ENCODE measurements at places on chromosomes 2 and 18.

GRCh38 chr2:233794128-233794658, 16.1 kb downstream of the MROH2A start:
- DNase-seq, result no peak

DNA sequence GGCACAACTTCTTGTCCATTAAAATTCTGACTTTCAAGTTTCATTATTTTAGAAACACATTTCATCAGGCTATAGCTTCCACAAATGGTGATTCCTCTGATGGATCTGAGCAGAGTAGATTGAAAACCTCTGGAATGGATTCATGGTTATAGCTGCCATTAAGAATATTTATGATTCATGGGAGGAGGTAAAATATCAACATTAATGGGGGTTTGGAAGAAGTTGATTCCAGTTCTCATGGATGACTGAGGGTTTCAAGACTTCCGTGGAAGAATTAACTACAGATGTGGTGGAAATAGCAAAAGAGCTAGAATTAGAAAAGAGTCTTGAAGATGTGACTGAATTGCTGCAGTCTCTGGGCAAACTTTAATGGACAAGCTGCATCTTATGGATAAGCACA, 797.4 kb downstream of the SUCLG1 start:
- DNase-seq, result no peak

- DNase-seq, result no peak
These were observed 22.9 kb downstream of the SOCS6 start for GRCh38 chr18:70311726-70312125.

DNA sequence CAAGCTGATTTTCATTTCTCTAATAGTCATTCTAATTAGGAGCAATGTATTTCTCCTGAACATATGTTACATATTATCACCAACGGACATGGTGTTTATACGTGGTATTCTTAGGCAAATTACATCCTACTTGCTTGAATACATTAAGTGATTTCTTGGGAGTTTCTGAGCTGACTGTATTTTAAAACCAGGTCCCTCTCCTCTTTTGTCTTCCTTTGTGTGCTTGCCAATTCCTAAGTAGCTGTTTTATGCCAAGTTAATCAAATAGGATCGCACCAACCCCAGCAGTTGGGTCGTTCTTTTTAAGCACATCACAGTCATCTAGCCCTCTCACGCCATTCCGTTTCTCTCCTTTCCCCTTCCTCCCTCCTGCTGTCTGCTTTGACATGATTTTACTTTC, 75.4 kb upstream of the MAP2 start:
- no peak for DNase-seq

DNA sequence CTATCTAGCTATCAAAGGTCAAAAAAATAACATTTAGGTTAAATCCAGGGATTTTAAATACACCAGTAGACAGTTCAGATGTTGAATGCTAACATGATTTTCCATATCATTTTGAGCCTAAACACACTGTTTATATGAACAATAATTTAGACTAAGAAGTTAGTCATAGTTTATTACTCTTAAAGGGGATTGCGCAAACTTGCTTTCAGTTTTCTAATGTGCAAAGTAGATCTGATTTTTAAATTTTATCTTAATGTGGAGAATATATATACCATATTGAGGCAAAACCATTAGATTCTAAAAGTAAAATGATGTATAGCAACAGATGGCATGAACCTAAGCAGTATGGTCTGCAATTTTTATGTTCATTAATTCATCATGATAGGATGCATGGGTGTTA, 76.6 kb downstream of the CDH7 start:
- DNase-seq, result no peak

- DNase-seq, result no peak
These were observed 2.5 kb downstream of the MPPE1 start for GRCh38 chr18:11905613-11906012.

DNA sequence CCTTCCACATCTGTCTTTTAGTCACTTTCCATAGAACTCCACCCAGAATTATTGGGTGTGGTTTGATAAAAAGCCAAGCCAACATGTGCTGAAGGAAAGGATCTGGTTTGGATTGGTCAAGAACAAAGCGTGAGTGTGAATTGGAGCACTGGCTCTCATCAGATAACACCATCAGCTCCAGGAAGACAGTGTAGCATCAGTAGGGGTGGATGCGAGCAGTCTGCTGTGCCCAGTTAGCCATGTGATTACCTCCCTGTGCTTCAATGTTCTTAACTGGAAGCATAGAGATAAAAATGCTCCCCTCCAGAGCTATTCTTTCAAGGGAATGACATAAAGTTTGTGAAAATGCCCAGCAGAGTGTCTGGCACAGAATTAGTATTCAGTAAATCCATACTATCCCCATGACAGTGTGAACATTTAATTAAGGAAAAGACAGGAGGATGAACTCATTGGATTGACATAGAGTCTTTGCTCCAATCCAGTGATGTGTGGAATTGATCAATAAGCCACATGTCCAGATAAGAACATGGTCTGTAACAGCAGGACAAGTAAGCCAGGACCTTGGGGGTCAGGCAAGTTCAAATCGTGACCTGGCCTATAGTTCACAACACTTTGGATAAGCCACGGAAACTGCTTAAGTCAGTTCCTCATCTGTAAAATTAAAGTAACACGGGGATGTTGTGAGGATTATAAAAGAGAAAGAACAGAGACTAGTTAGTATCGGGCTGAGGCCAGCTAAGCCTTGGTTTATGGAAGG, 68.0 kb downstream of the FAM124B start:
- no peak for DNase-seq

DNA sequence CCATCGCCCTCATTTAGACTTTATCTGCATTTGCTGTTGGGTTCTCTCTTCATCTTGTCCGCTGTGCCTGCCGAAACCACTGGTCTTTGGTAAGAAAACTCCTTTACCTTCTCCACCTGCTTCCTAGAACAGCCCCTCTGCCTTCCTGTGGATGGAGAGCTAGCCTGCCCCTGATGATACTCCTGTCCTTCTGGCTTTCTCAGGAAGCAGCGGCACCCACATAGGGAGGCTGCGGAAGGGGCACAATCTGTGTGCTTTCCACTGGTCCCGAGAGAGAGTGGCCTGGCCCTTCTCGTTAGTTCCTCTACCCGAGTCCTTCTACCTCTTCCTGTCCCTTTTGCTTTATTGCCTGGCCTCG, 80.3 kb upstream of the RBM44 start:
- no peak for DNase-seq

GRCh38 chr2:149720615-149721014, 133.0 kb upstream of the MMADHC start:
- DNase-seq, result no peak

- no peak for DNase-seq
These were observed 112.5 kb upstream of the CXCR4 start for GRCh38 chr2:136230464-136230863.

DNA sequence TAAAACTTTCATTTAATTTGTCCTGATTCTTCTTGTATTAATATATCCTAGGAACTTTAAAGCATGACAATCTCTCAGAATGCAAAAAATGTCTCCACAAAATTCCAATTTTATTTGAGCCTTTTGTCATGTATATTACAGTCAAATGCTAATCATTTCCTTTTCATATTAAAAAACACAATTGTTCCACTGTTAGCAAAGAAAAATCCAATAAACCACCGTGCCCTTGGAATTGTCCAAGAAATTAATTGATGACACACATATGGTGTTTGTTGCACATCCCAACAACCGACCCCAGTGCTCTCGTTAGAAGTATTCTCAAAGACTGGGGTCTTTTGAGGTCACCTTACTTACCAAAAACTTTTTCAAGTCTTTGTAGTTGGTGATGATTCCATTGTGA, 28.1 kb downstream of the GFPT1 start:
- no peak for DNase-seq

DNA sequence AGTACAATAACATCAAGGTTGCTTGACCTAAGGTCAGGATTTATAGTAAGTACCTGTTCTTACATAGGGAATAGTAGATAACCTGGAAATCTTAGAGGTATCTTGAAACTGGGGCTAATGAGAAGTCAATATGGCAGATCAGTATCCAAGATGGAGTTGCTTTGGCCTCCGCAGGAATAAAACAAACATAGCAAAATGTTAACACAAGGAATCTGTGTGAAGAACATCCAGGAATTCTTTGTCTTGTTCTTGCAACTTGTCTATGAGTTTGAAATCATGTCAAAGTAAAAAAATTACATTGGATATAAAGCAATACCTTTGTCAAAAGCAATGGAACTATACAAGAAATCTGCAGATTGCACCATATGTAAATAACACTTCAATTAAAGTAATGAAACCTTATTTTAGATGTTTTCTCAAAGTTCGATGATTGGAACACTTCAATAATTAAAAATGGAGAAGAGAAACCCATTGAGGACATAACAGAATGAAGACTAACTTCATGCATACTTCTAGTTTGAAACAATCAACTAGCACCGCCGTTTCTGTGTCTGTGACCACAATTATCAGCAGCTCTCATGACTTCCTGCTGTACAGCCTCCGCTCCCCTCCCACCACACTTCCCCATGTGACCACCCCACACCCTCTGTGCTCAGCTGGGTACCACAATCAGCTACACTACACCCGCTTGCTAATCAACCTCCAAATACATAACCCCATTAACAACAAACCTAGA, 27.6 kb downstream of the C2orf76 start:
- DNase-seq, result no peak

- DNase-seq, result no peak
These were observed 1.8 kb downstream of the IL36RN start for GRCh38 chr2:113060796-113061195.

DNA sequence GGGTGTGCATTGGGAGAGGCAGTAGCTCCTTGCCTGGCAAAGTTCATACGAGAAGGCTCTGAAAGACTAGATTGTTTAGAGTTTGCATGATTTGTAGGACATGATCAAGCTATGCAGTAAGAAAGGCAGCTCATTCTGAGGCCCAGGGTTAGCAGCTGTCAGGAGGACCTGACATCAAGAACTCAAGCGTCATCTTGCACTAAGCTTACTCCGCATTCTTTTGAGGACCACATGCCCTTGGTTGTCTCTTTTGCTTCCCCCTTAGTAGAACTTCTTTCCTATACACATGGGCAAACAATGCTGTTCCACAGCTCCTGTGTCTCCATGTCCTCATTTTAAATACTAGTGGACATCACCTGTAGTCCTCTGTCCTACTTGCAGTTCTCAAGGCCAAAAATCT, 14.0 kb downstream of the ZNF532 start:
- DNase-seq, result no peak

DNA sequence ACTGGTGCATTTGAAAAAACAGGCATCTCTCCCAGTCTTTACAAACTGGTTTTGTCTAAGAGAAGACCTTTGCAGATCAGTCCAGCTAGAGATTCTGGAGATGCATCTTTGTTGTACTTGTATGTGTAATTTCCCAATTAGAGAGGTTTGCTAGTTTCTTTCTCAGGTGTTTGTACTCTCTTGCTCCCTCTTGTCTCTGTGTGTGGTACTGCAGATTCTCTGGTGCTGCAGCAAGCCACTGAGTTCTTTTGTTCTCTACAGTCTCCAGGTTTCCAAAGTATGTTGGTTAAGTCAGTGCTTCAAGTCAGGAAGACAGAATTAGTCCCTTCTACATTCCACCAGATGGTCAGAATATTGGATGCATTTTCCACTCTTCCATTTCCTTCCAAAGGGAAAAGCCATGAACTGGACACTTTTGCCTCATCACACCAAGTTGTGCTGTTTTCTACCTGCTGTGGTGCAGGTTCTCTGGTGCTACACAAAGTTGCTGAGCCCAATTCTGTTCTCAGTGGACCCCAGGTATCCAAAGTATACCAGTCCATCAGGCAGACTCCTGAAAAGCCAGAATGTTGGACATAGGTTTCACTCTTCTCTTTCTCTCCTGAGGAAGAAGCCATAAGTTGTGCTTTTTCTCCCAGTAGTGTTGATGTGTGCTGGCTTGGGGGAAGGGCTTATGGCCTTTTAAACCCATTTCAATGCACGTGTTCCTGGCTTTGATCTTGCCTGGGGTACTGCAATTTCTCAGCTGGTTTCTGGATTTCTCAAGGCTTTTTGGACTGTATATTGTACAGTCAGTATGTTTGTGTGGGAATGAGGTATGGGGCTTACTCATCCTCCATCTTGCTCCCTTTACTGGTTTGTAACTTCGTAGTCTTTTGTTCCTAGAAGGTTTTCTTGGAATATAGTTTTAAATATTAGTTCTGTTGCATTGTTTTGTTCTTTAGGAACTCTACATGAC, 29.8 kb downstream of the EPC2 start:
- DNase-seq, result no peak

- no peak for DNase-seq
These were observed 12.0 kb upstream of the GALM start for GRCh38 chr2:38653715-38654527.

GRCh38 chr2:48315896-48316194, 214.1 kb upstream of the STON1 start:
- no peak for DNase-seq

GRCh38 chr18:21327101-21327500, 85.1 kb downstream of the GREB1L start:
- no peak for DNase-seq

GRCh38 chr2:178873912-178874311, 66.7 kb upstream of the TTN start:
- DNase-seq, result no peak

GRCh38 chr2:217986256-217986961, 16.4 kb downstream of the TNS1 start:
- peak; percentile 38 for DNase-seq

DNA sequence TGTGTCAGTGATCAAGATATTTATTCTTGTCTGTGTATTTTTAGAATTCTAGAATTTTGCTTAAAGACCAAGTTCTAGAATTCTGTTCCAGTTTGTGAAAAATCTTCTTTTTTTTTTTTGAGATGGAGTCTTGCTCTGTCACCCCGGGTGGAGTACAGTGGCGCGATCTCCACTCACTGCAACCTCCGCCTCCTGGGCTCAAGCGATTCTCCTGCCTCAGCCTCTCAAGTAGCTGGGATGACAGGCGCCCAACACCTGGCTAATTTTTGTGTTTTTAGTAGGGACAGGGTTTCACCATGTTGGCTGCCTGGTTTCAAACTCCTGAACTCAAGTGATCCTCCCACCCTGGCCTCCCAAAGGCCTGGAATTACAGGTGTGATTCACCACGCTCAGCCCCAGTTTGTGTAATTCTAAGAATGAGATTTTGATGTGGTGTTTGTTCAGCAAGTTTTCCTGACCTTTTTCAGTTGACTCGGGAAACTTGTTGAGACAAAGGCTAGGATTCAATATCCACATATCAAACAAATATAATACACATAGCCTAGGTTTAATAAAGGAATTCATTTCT, 3.6 kb downstream of the EIF5B start:
- no peak for DNase-seq

DNA sequence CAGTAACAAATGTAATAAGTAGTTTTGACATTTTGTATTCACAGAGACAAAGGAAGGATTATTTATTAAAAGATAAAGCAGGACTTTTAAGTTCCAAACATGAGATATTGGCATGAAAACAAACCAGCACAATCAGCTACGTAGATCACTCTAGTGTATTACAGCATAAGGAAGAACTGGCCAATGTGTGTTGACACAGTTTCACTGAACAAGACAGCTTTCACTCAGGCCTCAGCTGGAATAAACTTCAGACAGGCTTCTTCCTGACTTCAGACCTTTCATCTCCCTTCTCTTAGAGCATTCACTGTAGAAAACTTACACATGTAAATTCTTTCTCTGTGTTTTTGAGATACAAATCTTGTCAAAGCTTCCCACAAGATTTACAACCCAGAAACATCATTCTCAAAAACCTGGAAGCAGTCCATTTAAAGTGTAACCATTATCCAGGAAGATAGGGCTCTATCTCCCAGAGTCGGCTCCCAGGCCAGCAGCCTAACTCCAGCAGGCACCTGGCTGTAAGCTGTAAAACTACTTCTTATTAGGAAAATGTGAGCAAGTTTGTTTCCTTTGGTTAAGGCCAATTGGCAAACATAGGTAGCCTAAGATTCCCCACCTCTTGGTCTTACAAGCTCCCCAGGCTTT, 768.3 kb upstream of the CDH7 start:
- no peak for DNase-seq
